ENCODE measurements at places on chromosomes 3 and 15.

DNA sequence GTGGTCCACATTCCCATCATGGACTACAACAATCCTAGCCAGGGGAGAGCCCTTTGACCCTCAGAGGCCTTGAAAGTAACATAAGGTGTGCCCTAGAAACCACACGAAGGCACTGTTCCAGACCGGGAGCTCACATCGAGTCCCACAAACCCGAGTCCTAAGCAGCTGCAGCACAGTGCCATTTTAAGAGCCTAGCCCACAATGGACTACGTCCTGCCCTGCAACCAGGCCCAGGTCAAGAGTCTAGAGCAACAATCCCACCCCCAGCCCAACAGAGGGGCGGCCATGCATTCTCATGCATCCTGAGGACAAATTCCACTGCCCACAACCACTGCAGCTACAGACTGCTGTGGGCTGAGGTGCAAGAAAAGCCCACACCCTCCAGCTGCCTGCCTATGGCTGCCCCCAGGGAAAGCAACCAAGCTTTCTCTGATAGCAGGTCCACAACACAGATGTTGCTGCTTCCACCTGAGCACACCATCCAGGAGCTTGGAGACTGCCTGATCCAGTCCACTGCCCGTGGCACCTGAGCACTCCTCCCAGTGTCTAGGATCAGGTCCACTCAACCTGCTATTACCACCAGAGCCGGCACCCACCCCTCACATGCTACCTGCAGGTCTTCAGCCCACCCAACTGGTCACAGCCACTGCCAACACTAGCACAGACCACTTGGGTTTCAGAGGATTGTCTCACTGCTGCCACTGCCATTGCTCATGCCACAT is 56.8 kb downstream of the IGSF11 start:
- DNase-seq = no peak

DNA sequence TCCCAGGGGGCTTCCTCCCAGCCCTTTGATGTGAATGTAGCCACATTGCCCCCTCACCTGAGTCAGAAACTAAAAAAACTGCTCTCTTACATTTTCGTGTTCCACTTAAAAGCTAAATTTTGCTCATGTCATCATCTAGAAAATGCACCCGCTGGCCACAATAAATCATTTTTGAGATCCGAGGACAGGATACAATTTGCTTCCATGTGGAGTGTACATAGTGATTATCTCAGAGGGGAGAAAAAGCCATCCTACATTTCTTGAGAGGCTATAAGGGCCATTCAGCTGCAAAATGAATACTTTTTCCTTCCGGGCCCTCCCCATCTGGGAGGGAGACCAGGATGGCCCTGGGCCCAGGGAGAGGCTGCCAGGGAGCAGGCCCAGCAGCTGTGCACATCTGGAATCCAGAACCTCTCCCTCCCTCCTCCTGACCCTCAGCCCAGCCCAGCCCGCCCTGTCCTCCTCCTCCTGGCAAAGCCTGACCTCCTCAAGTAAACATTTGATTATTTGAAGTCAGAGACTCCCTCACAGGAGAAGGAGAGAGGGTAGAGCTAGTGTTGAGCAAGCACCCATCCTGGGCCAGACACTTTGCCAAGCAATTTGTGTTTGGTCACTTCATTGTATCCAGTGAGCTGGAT is 59.1 kb downstream of the CORO2B start:
- DNase-seq = peak; percentile 42

DNA sequence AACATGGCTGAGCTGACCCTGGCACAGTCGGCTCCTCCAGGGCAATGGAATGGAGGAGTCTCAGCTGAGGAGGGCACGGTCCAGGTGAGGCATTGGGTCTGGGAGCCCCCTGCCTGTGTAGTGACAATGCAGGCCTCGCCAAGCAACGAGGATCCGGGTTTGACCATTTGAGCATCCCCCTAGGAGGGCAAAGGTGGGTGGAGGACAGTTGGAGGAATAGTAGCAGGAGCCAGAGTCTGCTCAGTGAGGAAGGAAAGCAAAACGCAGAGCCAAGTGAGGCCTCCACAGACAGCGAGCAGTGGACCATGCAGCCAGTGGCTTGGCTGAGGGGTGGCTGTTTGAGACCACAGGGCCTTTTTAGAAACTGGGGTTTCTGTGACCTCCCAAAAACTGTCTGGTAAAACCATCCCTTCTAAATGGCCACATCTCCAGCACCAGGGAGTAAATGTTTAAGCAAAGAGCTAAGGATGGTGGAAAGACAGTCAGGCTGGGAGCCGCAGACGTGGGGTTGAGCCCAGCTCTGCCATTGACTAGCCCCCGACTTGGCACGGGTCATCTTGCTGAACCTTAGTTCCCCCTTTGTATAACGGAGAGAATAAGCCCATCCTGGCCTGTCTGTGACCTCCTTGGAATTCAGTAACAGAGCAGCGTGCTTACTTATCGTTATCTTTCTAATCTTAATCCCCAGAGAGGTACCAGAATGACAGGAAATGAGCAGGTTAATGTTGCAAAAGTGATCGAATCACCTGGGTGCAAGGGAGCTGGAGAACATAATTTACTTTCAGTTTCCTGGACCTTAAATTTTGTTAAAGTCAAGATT is 46.8 kb downstream of the CMTM6 start:
- no peak for DNase-seq

DNA sequence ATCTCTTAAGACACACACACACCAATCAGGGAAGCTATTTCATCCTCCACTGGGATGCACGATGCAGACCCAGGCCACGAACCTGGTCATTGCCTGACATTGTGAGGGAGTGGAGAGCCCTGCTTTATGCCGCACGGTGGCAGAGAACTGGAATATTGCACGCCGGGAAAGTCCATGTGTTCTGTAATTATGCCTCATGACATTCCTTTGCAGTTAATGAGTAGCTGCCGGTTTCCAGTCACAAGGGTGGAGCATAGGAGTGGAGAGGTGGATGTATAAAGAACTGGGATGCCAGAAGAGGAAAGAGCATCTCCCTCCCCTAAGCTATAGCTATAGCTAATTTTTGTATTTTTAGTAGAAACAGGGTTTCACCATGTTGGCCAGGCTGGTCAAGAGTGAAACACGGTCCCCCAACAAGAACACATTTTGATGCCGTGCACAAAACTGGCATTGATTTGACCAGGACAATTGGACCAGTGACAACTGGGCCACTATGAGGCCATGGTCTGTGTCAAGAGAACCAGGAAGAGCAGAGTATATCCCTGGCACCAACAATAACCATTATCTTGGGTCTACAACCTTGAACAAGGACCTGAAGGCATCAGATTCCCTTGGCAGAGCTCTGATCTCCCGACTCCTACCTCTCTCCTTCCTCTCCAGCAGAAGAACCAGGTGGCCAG is 51.4 kb downstream of the SH3BP5 start:
- peak; percentile 43 for DNase-seq

DNA sequence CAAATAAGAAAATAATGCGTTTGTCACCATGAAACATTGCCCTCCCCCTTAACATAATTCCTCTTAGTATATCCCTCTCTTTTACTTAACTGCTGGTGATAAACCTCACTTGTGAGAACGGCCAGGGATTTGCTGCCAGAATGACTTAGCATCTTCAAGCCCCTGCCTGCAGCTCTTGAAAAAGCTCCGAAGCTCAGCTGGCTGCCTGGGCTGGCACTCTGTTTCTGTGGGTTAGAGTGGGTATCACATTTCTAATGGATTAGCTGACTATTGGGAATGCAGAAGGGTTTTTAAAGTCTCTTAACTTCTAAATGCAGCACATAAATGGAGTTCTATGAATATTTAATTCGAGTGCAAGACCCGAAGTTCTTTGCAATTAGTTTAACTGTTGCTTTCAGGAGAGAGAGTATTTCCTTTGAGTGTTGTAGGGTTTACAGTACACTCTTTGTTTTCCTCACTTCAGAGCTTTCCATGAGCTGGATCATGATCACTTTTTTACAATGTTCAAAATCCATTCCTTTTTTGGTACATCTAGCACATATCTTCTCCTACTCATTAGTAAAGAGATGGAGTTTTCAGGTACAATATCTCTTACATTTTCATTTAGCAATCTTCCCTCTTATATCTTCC is 124.7 kb upstream of the RBMS3 start:
- no peak for DNase-seq

DNA sequence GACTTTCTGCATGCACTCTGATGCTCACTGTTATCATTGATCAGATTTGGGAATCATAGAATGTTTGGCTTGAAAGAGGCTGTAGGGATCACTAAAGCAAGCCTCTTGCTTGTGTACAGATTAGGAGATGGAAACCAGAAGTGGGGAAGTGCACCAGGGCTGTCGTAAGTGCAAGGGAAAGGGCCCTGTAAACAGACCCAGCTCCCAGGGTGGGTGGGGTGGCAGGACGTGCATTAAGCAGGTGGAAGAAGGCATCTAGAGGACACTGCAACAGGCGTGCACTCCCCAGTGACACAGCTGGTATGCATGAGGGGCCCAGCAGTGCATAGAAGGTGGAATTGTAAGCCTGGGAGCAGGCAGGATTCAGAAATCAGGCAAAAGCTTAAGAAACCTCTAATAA is 58.0 kb upstream of the SLC7A14 start:
- DNase-seq = no peak

GRCh38 chr3:42613462-42613861 is 13.0 kb downstream of the NKTR start:
- DNase-seq = no peak

DNA sequence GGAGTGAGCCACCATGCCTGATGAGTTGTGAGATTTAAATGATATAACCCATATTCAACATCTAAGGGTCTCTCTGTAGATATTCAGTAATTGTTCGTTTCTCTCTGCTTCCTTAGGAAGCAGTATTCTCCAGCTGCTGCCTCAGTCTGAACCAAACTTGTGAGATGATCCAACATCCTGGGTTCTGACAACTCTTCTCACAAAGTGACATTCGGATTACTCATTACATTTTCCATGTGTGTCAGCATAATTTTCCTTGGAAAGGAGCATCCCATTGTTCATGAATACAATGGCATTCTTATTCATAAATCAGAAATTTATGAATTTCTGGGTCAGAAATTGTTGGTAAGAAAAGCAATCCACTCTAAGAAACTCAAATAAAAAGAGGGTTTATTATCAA is 15.0 kb upstream of the SEC22A start:
- no peak for DNase-seq

DNA sequence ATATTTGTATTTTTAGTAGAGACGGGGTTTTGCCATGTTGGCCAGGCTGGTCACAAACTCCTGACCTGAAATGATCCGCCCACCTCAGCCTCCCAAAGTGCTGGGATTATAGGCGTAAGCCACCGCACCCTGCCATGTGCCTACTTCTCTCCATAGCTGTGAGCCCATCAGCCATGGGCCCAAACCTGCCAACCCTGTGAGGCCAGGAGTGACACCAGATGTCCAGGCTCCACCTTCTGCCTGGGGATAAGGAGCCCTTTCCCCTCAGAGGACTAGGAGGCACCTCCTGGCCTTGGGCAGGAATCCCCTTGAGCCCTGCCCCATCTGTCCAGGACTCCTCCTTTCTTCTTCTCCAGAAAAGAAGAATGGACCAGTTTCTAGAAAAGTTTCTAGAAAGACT is 14.2 kb upstream of the RFT1 start:
- DNase-seq = no peak

- no peak for DNase-seq
These were observed 37.7 kb downstream of the NCK1 start for GRCh38 chr3:136899622-136900158.

- DNase-seq = no peak
These were observed 32.9 kb downstream of the ZBTB11 start for GRCh38 chr3:101643861-101644613.

- no peak for DNase-seq
These were observed 537.7 kb upstream of the MDFIC2 start for GRCh38 chr3:70849911-70850699.

DNA sequence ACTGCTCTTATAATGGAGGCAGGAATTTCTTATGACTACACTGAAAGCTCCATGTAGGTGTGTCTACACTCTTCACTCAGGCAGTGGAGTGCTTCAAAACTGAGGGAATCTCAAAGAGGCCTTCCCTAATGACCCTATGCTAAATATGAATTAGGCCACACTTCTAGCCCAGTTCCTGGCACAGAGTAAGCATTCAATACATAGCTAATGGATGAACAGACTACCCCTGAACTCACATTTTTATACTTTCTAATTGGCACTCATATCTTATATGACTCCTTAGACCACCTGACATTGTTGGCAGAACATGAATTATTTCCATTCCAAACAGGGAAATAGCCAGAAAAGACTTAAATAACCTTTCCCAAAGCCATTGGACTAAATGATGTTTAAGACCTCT is 3.4 kb downstream of the RARRES1 start:
- DNase-seq = no peak
